ENCODE measurements at places on chromosomes 7 and 10.

GRCh38 chr7:47218378-47219176 is 363.3 kb downstream of the TNS3 start:
- DNase-seq: no peak

GRCh38 chr7:114481999-114482398 is 67.4 kb downstream of the FOXP2 start:
- DNase-seq: no peak

DNA sequence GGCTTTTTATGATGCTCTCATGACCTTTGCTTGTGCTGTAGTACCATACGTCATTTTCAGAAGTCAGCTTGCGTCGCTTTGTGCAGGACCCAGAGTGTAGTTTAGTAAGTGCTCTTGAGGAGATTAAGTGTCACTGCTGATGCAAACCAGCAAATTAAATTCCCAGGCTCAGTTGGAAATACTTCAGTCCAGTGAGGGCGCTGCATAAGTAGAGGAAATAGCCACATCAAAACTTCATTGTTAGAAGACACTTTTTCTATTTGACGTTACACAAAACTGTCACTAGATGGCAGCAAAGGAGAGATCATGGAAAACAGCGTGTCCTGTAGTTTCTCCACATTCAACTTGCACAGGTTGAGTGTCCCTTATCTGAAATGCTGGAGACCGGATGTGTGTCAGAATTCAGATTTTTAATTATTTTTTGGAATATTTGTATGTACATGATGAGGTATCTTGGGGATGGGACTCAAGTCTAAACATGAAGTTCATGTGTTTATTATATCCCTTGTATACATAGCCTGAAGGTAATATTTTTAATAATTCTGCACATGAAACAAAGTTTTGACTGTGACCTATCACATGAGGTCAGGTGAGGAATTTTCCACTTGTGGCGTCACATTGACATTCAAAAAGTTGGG is 7.9 kb downstream of the ZNF22 start:
- DNase-seq: no peak

- no peak for DNase-seq
Observed at GRCh38 chr7:77691892-77692491, 4.3 kb upstream of the RSBN1L start.

DNA sequence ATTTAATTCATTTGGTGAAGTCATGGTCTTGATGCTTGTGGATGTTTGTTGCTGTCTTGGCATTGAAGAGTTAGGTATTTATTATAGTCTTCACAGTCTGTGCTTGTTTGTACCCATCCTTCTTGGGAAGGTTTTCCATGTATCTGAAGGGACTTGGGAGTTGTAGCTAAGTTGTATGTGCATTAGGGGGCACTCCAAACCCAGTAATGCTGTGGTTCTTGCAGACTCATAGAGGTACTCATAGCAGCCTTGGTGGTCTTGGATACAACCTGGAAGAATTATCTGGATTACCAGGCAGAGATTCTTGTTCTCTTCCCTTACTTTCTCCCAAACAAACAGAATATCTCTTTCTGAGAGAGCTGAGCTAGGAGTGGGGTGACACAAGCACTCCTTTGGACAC is 93.2 kb downstream of the ADCYAP1R1 start:
- no peak for DNase-seq

GRCh38 chr7:8637322-8637721 is 203.9 kb downstream of the NXPH1 start:
- DNase-seq: no peak

DNA sequence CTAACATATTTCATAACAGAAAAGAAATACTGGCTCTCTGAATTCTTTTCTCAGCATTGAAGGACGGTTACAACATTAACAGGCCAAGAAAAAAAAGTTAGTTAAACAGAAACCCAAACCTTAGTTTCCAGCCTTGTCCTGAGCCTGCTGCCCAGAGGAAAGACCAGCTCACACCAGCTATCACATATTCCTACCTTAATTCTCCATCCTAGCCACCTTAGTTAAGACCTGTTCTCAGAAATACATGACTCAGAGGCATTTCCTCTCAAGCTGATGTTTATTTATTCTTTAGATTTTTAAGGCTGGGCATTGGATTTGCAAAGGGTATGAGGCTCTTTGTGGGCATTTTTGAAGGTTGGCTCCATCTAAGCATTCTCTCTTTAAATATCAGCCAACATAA is 34.3 kb upstream of the ADAM12 start:
- no peak for DNase-seq

DNA sequence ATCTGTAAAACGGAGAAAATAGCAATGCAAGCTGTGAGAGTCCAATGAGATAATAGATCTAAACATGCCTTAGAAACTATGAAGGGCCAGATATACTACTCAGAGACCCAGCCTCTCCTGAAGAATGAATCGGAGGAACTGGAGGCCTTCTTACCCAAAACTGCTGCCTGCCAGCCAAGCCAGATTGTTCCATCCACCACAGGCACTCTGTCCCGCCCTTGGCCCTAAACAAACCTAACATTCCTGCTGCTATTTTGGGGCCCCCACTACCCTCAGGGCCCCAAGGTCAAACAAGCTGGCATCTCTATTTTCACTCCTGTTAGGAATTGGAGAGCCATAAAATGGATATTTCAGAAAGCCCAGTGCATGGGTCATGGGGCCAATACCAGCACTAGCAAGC is 48.0 kb upstream of the HMX3 start:
- no peak for DNase-seq

DNA sequence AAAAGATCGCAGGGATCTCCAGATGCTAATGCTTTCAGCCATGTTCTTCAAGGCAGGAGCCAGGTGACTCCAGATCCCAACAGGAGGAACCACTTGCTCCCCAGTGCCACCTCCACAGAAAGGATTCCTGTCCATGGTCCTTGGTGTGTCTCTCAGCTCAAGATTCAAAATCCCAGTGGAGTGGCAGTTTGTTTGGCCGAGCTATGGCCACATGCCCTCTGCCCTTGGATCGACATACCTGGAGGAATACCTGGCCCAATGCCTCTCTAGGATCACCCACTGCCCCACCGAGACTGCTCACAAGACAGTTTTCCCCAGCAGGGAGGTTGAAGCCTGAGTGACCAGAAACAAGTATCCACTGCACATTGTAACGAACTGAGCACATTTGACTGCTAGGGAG is 3.9 kb upstream of the GPRIN2 start:
- no peak for DNase-seq

DNA sequence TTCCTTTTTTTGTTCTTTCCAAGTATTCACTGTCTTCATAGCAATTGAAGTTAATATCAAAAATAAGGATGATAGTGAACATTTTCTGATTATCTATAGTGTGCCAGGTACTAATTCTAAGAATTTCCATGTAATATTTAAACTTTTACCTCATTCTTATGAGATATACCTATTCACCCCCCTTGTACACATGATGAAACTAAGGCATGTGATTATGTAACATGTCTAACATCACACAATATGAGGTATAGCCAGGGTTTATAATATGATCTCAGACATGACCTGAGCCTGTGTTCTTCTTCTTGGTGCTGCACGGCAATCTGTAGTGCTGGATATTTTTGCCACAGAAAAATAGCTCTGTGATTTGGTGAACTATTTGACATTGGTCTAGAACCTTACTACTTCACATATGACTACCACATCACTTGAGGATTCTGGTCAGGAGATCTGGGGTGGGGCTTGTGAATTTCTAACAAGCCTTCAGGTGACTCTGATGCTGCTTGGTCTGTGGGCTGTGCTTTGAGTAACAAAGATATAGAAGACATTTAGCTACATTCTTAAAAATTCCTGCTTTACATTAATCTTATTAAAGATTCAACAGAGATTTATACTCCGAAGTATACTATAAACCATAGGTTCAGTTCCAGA is 79.1 kb downstream of the TRIM24 start:
- DNase-seq: no peak

DNA sequence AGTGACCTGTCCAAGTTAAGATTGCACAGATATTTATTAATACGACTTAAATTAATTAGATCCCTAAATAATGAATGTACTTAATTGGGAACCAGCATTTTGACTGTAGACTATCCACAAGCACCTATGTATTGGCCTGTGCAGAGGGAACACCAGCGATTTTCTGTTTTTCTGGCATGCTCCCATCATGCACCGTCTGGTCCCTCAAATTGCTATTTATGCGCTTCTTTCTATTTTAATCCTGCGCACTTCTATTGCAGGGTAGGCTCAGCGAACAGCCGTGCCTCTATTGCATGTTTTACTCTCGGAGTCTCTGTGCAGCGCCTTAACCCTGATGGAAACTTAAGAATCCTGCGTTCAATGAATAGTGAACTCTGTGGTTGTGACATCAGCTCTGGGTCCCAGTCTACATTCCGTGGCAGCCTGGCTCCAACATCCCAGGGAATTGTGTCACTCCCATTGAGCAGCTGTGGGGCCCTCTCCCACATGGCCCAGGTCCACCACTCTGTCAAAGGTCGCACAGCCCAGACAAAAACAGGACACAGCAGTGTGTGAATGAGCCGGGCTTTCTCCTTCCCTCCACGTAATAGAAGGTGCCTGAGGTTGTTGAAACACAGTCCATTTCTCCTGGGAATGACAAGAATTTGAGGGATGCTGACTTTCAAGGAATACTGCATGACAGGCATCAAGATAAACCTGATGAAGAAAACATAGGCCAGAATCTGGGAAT is 239.7 kb upstream of the KLF6 start:
- DNase-seq: no peak

GRCh38 chr7:114656466-114656865 is 241.9 kb downstream of the FOXP2 start:
- no peak for DNase-seq

DNA sequence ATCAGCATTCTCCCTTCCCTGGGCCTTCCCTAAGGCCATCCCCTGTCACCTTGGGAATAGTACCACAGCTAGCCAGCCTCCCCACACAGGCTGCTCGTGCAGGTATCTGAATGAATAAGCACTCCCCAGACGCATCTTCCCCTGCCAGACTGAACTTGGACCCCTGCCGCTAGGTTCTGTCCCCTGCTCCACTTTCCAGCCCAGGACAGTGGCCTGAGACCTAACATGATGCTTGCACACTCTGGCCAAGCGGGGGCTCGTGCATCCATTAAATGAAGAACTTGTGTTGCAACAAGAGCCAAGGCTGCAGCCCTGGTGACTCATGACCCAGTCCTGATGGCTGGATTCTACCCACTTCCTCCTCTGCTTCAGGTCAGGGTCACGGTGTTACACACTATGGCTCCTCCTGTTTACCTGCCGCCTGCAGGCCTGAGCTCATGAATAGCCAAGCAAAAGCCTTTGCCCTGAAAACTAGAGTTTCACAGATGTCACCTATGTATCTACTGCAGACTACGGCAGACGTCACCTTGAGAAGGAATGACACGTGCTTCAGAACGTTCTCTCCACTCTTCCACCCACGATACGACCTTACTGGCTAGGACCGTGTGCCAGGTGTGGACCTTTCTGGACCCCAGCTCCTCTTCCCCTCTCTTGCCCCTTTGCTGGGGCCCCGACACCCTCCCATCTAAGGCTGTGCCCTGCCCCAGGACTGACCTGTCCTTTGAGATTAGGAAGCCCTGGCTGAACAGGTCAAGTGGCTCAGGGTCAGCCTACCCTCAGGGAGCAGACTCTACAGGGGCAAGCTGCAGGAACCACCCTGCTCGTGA is 6.5 kb downstream of the ASB13 start:
- no peak for DNase-seq

GRCh38 chr7:18341756-18342155 is 153.8 kb upstream of the HDAC9 start:
- DNase-seq: no peak

GRCh38 chr7:128210590-128211570 is 30.2 kb upstream of the LEP start:
- no peak for DNase-seq

DNA sequence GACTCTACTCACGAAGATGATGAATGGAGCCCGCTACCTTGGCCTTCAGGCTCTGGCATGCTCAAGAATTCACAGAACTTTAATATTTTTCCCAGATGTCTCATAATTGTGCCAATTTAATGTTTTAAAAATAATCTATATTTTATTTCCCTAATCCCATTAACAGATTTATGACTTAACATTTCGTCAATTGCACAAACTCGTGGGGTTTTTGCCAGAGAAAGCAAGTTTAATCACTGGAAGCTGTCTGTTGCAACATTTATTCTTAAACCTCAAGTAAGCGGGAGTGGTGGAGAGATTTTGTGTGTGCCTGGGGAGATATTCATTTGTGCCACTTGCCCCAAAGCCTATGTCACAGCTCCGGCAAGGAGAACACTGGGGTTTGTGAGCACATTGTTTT is 117.9 kb downstream of the TEX36 start:
- no peak for DNase-seq

DNA sequence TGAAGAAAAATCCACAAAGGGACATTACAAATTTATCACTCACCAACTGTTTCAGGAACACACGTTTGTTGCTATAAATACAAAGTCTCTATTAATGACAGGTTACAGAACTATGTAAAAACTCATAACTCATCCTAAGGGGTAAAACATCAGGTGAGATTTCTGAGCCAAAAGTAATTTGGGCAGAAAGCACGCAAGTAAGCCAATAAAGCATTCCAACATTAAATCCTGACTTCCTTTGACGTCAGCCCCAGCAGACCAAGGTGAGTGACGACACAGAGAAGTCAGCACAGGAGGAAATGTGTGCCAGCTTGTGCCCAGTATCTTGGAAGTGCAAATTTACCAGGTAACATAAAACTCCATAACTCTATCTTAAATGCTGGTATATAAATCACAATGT is 45.7 kb downstream of the IMMP2L start:
- DNase-seq: no peak

GRCh38 chr7:123811056-123811455 is 33.9 kb upstream of the HYAL4 start:
- DNase-seq: no peak

GRCh38 chr7:129343099-129343700 is 91.0 kb upstream of the STRIP2 start:
- no peak for DNase-seq

- no peak for DNase-seq
Observed at GRCh38 chr7:150411606-150412005, 32.5 kb downstream of the ZNF775 start.

- DNase-seq: no peak
Observed at GRCh38 chr7:1016577-1017531, 27.5 kb upstream of the GPR146 start.

- DNase-seq: no peak
Observed at GRCh38 chr10:132109341-132110110, 43.8 kb downstream of the JAKMIP3 start.

GRCh38 chr10:30285970-30286369 is 63.1 kb downstream of the MTPAP start:
- no peak for DNase-seq

- DNase-seq: no peak
Observed at GRCh38 chr10:118664321-118664720, 68.9 kb upstream of the PRLHR start.

DNA sequence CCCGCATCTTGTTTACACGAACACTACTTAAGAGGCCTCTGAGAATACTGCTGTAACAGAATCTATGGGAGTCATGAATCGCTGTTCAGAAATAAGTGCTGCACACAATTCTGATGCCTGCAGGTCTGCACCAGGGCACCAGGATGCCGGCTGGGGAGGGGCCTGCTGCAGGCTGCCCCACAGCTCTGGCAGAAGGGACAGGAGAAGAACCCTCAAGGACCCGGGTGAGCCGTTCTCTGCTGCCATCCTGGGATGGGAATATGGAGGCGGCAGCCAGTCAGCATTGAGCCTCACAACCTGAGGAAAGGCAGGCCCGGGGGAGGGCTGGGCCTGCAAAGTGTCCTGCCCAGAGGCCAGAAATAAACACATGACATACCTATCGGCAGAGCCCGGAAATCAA is 11.2 kb downstream of the TUBGCP2 start:
- no peak for DNase-seq

GRCh38 chr7:120164-120991 is 72.0 kb upstream of the FAM20C start:
- no peak for DNase-seq

GRCh38 chr7:90749262-90749661 is 153.1 kb downstream of the CDK14 start:
- DNase-seq: no peak

- no peak for DNase-seq
Observed at GRCh38 chr10:72204296-72204695, 11.5 kb upstream of the ANAPC16 start.
